ENCODE measurements at places on chromosomes 1 and 21. TPM values are rescaled to one million over a fixed set of nuclear protein-coding genes. Genes with fewer than 3 reads are reported as not detected.

AADACL4 gene
- total RNA-seq: not detected

ATP1A2 gene
- total RNA-seq: 154 TPM

BGLAP gene
- total RNA-seq: 0.22 TPM

ZBED6 gene
- total RNA-seq: 6.9 TPM

PLA2G2D gene
- not detected for total RNA-seq

ROR1 gene
- total RNA-seq: 32.0 TPM

SLC44A3 gene
- 1.7 TPM for total RNA-seq

DNA sequence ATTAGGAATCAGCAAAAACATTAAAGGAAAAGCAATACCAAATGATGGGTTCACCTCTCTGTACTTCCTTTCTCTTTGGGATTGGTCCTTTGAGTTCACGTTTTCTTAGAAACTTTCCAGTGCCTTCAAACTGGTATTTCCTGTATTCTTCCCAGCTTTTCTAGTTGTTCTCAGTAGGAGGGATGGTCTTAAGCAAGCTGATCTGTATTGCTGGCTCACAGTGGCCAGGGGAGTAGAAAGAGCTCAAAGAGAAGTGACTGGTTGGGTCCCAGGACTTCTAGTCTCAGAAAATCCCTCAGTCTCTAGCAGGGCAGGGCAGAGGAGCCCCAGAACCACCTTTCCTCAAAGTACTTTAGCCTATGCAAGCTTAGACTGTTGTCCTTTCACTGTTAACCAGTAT lies 10.1 kb upstream of the USP24 start:
- no peak overlapping the region for H3K4me3 ChIP-seq
- H3K27me3 ChIP-seq: no peaks in the 10 kb centered on the region
- H3K27ac ChIP-seq: no peak overlapping the region
- H3K4me1 ChIP-seq: no peaks in the 10 kb centered on the region
- DNase-seq: no peak
- H3K36me3 ChIP-seq: no peaks in the 10 kb centered on the region

DNA sequence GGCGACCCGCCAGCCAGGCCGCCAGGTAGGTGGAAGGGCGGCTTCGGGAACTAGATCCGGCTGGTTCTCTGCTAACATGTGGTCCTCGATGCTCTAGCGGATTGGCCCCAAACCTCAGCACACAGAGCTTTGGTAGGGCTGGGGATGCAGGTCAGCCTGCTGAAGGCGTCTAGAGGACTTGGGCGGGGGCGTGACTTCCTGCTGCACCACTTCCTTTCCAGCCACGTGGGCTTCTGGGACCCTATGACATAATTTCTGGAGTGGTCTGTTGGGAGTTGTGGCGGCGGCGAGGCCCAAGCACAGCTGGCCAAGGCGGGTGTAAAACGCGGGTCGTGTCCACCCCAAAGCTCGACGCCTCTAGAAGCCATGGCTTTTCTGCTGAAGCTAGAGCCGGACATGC lies 124.5 kb downstream of the ATF6 start:
- H3K4me3 ChIP-seq: no peak overlapping the region
- no peaks in the 10 kb centered on the region for H3K27me3 ChIP-seq
- no peak for DNase-seq
- H3K4me1 ChIP-seq: no peaks in the 10 kb centered on the region
- no peak overlapping the region for H3K27ac ChIP-seq

GRCh38 chr1:196680107-196680506 lies 28.3 kb downstream of the CFH start:
- H3K27ac ChIP-seq: no peak overlapping the region
- no peak overlapping the region for H3K4me3 ChIP-seq
- no peaks in the 10 kb centered on the region for H3K36me3 ChIP-seq
- H3K4me1 ChIP-seq: no peaks in the 10 kb centered on the region
- no peaks in the 10 kb centered on the region for H3K27me3 ChIP-seq
- DNase-seq: no peak

GRCh38 chr1:89311757-89312156 lies 39.1 kb upstream of the GBP5 start:
- H3K4me3 ChIP-seq: no peak overlapping the region
- DNase-seq: no peak
- no peak overlapping the region for H3K27ac ChIP-seq
- no peaks in the 10 kb centered on the region for H3K27me3 ChIP-seq

- no peaks in the 10 kb centered on the region for H3K27me3 ChIP-seq
- no peak overlapping the region for H3K27ac ChIP-seq
- DNase-seq: no peak
- no peaks in the 10 kb centered on the region for H3K36me3 ChIP-seq
These were observed 548.8 kb downstream of the PTPRU start for GRCh38 chr1:29785137-29785527.

DNA sequence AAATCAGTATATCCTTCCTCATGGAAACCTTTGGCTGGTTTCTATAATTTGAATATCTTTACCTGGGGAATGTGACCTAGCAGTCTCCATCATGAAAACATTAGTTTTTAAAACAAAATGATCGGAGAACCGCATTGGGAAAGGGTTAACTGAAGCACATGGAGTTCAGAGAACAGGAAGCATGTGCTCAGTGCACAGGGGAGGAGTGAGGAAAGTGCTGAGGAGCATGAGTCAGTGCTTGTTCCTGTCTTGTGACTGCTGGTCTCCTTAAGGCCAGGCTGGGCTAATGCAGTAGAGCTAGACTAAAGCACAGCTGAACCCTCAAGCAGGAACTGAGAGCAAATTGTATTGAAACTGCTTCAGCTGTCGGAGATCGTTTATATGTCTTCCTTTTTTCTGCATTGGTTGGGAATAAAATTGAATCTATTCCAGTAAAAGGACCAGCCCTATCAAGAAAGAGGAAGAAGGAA lies 5.8 kb downstream of the IFI16 start:
- no peak overlapping the region for H3K27ac ChIP-seq
- no peaks in the 10 kb centered on the region for H3K27me3 ChIP-seq
- no peaks in the 10 kb centered on the region for H3K36me3 ChIP-seq
- H3K4me3 ChIP-seq: no peak overlapping the region

GRCh38 chr1:183432548-183432875 lies 14.3 kb upstream of the NMNAT2 start:
- no peak for DNase-seq
- H3K4me3 ChIP-seq: no peak overlapping the region
- no peaks in the 10 kb centered on the region for H3K27me3 ChIP-seq
- no peaks in the 10 kb centered on the region for H3K36me3 ChIP-seq

DNA sequence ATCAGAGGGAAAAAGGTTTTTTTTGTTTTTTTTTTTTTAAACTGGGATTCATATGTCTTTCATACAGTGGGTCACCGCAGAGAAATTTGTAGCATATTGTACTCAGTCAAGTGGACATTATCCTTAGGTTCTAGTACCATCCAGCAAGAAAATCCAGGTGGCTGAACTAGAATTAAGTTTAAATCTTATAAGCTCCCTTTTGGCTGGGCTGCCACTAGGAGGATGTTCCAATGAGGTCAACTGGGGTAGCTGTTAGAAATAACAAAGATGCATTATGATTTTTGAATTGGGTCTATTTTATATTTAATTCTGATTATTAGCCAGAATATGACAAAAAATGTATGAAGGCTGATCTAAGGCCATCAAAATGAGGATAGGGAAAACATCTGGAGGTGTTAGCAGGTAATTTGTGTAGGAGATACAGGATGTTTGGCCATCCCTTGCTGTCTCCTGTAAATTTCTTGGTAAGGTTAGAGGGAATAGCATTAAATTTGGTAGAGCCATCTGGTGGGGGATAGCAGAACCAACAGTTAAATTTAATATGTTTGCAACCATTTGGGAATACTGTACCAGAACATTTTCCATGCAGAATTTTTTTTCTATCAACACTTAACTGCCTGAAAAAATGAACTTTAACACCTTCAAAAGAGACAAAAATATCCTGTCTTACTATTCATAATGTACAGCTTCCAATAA lies 568.5 kb upstream of the B3GALT2 start:
- no peak overlapping the region for H3K4me3 ChIP-seq
- no peaks in the 10 kb centered on the region for H3K27me3 ChIP-seq
- H3K27ac ChIP-seq: no peak overlapping the region
- H3K36me3 ChIP-seq: no peaks in the 10 kb centered on the region
- DNase-seq: no peak

DNA sequence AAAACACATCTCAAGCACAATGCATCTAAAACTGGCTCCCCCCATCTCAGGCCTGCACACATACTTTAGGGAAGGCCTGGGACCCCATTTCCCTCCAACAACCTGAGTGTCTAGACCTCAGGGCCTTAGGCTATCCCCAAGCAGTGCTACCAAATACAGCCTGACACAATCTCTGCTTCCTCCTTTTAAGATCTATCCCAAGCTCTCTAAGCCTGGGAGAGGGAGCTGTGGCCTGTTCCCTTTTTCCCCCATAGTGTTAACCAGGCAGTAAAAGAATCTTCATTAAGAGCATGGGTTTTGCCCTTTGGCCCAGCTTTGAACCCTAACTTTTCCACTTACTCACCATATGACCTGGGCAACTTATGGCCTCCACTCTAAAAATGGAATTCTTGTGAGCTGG lies 10.8 kb upstream of the COL8A2 start:
- no peak overlapping the region for H3K27ac ChIP-seq
- DNase-seq: no peak
- no peaks in the 10 kb centered on the region for H3K4me1 ChIP-seq
- no peaks in the 10 kb centered on the region for H3K27me3 ChIP-seq

- no peak for DNase-seq
- H3K36me3 ChIP-seq: no peaks in the 10 kb centered on the region
- H3K27me3 ChIP-seq: no peaks in the 10 kb centered on the region
- no peaks in the 10 kb centered on the region for H3K4me1 ChIP-seq
These were observed 39.4 kb downstream of the RCSD1 start for GRCh38 chr1:167669209-167670124.

DNA sequence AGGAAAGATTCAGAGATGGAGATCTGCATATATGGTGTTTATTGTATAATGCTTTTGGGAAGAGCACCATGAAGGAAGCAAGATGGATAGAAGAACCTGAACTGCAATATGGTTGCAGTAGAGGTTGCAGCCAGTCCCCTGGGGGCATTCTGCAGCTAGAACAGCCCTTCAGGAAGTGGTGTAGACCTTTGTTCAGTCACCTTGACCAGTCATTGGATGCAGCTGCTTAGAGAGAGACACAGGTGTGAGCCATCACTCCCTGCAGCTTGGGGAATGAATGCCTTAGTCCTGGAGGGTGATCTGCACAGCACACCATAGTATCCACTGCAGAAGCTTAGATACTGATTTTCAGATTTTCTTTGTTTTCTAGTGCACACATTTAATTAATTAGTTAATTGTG lies 42.3 kb downstream of the NEK7 start:
- no peaks in the 10 kb centered on the region for H3K36me3 ChIP-seq
- H3K4me3 ChIP-seq: no peak overlapping the region
- DNase-seq: no peak
- no peaks in the 10 kb centered on the region for H3K4me1 ChIP-seq
- no peak overlapping the region for H3K27ac ChIP-seq

GRCh38 chr1:59331686-59332620 lies 35.1 kb downstream of the FGGY start:
- no peaks in the 10 kb centered on the region for H3K27me3 ChIP-seq
- no peak for DNase-seq
- H3K36me3 ChIP-seq: no peaks in the 10 kb centered on the region
- H3K4me3 ChIP-seq: no peak overlapping the region
- H3K4me1 ChIP-seq: no peaks in the 10 kb centered on the region

GRCh38 chr1:22420455-22421053 lies 31.1 kb upstream of the ZBTB40 start:
- H3K4me3 ChIP-seq: no peak overlapping the region
- peak; percentile 89 for DNase-seq
- no peaks in the 10 kb centered on the region for H3K36me3 ChIP-seq
- H3K27me3 ChIP-seq: peaks cover 6% of the 10 kb centered on the region
- H3K4me1 ChIP-seq: no peaks in the 10 kb centered on the region

- no peak for DNase-seq
- no peaks in the 10 kb centered on the region for H3K4me1 ChIP-seq
- no peak overlapping the region for H3K4me3 ChIP-seq
These were observed 59.7 kb downstream of the UBE2T start for GRCh38 chr1:202282025-202282371.

DNA sequence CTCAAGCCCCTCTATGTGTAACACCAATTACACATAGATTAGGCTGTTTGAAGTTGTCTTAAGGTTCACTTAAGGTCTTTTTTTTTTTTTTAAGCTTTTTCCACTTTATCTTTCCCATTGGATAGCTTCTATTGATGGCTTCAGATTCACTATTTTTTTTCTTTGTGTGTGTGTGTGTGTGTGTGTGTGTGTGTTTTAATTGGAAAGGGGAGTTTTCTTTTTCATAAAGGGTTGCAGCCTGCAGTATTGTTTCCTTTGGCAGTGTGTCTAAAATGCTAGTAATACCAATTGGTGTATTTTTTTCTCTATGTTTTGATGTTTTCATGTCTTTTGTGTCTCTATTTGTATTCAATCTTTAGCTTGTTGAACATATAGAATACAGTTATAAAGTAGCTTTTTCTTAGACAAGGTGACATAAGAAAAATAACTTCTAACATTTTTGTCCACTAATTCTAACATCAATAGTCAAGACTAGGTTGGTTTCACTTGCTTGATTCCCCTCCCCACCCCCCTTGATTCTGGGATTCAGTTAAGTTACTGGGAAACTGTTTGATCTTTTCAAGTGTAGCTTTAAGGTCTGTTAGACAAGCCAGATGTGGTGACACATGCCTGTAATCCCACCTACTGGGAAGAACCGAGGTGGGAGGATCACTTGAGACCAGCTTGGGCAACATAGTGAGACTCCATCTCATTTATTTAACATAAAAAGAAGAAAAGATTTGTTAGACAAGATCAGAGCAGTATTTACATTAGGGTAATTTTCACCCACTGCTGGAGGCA lies 21.4 kb downstream of the PRRC2C start:
- no peak overlapping the region for H3K4me3 ChIP-seq
- no peaks in the 10 kb centered on the region for H3K27me3 ChIP-seq

DNA sequence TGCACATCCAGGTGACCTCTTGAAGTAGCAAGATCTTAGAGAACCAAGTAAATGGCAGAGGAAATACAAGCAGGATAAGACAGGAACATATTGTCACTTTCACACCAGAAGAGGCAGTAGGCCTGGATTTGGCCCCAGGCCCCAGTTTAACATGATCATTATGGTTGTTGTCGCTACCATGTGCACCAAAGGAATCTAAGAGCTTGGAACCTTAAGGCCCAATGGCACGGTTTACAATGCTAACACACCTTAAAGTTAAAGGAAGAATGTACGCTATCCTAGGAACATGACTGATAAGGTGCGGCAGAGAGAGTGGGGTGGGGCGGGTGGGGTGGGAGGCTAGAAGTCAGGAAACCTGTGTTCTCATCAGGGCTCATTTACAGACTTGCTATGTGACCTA lies 147.5 kb downstream of the ROR1 start:
- peaks cover 17% of the 10 kb centered on the region for H3K4me1 ChIP-seq
- DNase-seq: no peak
- no peaks in the 10 kb centered on the region for H3K27me3 ChIP-seq
- H3K4me3 ChIP-seq: no peak overlapping the region
